ENCODE measurements at places on chromosomes 1 and 21. TPM values are rescaled to one million over a fixed set of nuclear protein-coding genes. Genes with fewer than 3 reads are reported as not detected.

DNA sequence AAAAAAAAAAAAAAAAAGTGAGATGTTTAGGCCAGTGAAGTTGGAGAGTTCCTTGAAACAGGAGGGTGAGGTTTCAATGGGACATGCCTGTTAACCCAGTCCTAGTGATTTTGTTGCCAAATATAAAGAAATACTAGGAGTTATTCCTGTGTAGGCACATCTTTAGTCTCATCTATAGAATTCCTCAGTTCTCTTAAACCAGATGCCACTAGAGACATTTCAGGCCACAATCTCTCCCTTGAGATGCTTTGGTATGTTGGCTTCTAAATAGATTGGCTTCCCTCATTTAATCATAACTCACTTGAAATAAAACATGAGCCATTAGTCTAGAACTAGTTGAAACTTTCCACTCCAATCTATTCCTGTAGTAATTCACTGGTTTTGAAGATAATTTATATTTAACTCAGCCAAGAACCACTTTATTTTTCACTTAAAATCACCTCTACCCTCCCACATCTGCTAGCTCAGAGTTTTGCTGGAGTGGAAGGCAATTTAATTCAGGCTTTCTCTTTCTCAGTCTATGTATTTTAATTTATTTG lies 29.8 kb downstream of the GPR137B start:
- no peak for DNase-seq

- no peak for DNase-seq
Measured at GRCh38 chr1:156406251-156406650, 37.2 kb downstream of the RHBG start.

DNA sequence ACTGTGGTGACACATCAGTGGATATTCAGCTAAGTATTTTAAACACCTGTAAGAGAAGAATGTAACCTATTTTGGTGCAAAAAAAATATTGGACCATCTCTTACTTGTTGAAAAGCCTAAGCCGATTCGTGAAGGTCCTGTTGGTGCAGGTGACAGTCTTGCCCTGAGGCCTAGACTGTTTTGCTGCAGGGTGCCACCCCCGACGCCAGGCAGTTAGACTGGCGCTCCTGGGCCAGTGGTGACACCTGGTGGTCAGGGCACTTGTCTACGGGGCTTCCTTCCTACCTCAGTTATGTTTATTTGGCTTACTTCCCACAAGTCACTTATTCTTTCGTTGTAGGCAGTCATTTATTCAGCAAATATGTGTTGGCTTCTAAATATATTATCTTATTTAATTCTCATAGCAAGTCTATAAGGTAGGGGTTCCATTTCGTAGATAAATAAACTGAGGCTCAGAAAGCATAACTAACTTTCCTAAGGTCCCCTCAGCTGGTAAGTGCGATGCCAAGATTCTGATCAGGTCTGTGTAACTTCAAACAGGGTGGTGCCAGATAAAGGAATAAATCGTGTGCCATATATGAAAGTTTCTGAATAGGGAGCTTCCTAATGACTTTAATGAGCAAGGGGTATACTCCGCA lies 1.9 kb downstream of the EEIG2 start:
- DNase-seq: peak; percentile 71

DNA sequence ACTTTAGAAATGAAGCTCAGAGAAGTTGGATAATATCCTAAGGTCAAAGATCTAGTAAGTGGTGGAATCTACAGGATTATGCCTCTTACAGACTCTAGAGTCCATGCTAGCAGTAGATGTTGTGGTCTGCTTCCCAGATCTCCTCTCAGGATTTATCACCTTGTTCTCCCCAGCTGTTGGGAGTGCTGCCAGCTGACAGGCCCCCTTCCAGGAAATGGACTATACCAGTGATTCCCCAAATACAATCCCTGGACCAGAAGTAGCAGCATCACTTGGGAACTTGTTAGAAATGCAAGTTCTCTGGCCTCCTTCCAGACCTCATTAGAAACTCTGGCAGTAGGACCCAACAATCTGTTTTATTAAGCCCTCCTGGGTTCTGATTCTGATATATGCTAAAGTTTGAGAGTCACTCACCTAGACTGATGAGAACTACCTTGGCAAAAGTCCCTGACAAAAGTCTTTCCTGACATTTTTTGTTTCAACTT lies 24.5 kb upstream of the NTNG1 start:
- DNase-seq: no peak

The BRINP2 gene
- total RNA-seq: not detected

DNA sequence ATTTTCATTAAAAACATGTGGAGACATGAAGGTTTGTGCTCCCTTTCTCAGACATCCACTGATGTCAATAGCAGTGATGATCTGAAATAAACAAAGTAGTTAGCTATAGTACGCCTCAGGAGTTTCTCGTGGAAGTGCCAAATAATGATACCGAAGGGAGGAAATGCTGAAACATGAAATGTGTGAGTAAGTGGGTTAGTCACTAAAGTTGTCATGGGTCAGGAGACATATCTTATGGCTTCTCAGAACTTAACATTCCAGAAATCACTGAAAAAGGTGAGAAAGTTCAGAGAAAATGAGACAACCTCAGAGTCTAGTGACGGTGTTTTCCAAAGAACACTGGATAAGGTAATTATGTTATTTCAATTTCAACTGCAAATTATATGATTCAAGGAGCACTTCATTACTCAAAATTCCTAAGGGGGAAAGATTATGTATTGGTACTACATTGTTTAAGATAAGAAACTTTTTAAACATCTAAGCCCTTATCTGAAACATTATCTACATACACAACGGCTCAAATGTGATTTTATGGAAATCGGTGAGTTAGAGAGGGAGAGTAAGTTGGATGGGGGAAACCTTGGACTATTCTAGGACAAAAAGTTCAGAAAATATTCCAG lies 20.6 kb downstream of the NIBAN1 start:
- no peak for DNase-seq

GRCh38 chr1:11842154-11843041 lies 5.2 kb downstream of the NPPA start:
- peak; percentile 32 for DNase-seq

- no peak for DNase-seq
Measured at GRCh38 chr1:109404838-109405237, 7.1 kb upstream of the SORT1 start.

- no peak for DNase-seq
Measured at GRCh38 chr21:40140675-40141074, 273.4 kb downstream of the PCP4 start.

GRCh38 chr1:160346958-160347357 lies 3.8 kb downstream of the NCSTN start:
- no peak for DNase-seq

The CTXND2 gene
- total RNA-seq: not detected

GRCh38 chr1:110672001-110672752 lies 2.6 kb downstream of the KCNA3 start:
- DNase-seq: peak; percentile 14

DNA sequence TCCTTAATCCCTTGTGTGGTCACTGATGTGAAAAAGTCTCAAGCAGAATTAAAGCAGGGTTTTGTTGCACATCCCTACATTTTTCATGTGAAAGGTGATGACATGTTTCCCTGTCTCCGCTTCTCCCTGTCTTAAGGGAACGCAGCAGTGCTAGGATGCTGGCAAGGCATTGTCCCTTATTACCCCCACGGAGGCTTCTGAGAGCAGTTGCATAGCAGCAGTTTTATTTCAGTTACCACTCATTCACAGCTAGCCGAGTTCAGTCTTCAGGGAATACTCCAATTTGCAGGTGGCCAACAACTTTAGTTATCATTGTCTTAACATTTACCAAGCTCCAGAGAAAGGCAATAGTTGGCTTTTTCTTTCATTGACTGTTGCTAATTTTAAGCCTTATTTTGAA lies 89.1 kb downstream of the CLEC20A start:
- DNase-seq: no peak

DNA sequence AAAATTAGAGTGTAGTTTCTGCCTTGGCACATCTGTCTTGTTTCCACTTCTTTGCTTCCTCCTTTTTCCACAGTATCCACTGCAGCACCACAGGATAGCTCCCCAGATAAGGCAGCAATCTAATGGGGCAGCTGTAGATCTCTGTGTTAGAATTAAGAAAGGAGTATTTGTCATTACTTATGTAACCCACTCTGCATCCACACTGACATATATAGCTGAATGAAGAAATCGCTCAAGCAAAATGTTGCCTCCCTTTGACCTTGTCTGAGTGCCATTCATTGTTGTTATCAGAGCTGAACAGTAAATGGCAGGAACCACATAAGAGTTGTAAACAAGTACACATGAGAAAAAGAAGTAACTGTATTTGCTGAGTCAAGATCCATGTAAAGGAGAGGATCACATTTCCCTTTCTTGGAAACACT lies 45.9 kb upstream of the DPH5 start:
- peak; percentile 2 for DNase-seq

DNA sequence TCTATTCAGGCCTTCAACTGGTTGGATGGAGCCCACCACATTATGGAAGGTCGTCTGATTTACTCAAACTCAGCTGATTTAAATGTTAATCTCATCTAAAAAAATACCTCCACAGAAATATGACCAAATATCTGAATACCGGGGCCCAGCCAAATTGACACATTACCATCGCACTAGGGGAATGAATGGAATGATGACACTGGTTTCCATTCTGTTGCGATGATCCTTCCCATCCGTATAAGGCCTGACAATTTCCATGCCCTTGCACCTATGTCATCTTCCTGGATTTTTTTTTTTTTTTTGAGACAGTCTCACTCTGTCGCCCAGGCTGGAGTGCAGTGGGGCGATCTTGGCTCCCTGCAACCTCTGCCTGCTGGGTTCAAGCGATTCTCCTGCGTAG lies 397.5 kb downstream of the KIF26B start:
- no peak for DNase-seq

DNA sequence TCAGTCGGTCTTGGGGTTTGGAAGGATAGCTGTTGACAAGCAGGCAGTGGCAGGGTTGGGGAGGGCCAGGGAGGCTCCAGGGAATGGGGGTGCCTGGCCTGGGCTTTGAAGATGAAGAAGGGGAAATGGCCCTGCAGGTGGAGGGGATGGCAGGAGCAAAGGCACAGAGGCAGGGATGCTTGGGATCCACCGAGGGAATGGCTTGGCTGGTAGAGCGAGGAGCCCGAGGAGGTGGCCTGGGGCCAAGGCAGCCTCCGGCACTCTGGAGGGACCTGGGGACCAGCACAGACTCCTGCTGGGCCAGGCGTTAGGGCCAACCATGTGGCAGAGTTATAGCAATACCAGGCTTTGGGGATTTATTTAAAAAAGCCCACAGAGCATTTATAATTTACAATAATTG lies 62.9 kb upstream of the EDN2 start:
- DNase-seq: no peak

All from SK-MEL-5 (cell line).